CD4-positive, alpha-beta memory T cell (primary cell): ENCODE measurements at places on chromosomes 3 and 15.

DNA sequence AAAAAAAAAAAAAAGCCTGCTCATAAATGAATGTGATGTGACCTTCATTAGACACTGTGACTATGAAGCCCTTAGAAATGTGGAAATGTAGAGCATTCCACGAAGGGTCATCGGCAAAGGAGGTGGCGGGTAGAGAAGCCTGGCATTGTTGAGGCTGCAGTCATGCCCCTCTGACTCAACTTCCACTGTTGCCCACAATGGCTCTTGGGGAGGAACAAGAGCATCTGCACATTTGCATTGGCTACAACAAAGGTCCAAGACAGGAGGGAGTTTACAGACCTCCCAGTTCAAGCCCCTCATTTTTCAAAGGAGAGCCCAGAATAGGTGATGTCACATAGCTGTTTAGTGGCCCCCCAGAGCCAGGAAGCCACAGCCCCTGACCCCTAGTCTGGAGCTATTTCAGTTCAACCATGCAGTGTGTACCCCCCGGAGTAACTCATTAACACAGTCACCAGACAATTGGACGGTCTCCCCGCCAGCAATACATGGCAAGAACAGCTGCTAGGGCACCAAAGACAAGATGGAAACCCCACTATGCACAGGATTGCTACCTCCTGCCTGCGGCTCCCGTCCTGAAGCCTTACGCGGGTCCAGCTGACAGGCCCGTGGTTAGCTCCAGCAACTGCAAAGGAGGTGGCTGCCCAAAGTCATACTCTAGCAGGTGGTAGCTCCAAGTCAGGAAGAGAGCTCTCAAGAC lies 56.2 kb downstream of the SH3BP5 start:
- DNase-seq = no peak

- no peak for DNase-seq
Observed at GRCh38 chr3:123540285-123540684, 44.6 kb downstream of the HACD2 start.

GRCh38 chr3:38255627-38256026 lies 10.0 kb upstream of the SLC22A13 start:
- DNase-seq = no peak

GRCh38 chr15:89003865-89004725 lies 84.2 kb upstream of the ABHD2 start:
- no peak for DNase-seq

- no peak for DNase-seq
Observed at GRCh38 chr3:46615050-46615775, 2.9 kb downstream of the FAM240A start.

DNA sequence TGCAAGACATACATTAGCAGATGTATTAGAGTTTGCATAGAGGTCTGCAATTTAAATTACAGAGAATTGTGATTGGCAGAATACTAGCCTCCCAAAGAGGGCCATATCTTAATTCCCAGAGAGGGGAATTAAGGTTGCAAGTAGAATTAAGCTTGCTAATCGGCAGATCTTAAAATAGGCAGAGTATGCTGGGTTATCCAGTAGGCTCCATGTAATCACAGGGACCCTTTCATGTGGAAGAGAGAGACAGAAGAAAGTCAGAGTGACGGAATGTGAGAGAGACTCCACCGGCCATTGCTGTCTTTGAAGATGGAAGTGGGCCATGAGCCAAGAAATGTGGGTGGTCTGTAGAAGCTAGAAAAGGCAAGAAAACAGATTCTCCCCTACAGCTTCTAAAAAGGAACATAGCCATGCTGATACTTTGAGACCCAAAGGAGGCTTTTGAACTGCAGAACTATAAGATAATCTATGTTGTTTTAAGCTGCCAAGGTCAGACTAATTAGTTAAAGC lies 38.8 kb downstream of the IMPG2 start:
- no peak for DNase-seq

DNA sequence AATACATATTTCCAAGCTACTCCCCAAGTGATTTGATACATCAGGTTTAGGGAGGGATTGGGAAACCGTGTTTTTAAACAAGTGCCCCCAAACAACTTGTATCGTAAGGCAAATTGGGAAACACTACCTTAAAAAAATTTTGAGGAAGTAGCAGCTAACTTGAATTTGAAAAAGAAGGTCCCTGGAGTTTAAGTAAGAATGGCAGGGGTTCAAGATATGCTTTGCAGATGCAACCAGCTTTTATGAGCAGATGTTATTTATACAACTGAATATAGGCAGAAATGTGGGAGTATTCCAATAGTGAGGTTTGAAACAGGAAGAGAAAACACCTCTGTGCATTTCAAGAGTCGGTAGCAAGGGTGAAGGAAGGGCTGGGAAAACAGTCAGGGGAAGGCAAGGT lies 139.6 kb downstream of the IL20RB start:
- DNase-seq = no peak

DNA sequence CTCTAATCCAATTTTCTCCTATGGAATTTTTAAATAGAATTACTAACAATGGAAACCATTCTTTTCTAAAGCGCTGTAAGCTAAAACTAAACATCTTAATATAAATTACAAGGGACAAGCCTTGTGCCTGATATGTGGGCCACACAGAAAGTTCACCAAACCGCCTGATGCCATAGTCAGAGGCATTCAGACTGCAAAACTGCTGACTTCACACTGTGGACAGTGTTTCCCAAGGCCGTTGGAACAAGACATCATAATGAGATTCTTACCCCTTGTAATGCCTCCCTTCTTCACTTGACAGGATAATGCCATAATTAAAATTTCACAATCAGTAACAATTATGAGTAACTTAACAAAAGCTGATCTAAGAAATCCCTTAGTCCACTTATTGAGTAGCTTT lies 14.9 kb downstream of the SH3GL3 start:
- no peak for DNase-seq

DNA sequence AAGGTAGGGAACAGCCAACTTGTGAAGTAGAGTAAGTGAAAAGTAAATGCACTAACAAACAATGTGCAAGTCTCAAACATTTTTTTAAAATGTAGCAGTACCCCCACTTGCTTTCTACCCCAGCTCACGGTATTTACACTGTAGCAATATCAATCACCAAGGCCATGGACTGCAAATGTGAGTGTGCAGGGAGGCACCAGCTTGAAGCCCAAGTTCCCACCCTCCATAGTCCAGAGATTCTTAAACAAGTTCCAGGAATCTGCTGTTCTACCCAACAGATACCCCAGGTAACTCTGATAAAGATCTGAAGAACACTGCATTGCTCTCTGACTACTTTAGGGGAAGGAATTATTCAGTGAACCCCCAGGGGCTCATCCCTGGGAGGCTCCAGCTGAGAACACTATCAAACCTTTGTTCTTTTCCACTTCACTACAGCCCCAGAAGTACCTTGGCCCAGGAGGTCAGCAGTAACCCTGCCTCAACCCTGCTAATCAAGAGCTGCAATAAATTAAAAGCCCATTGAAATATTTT lies 86.1 kb downstream of the FOXP1 start:
- DNase-seq = no peak

DNA sequence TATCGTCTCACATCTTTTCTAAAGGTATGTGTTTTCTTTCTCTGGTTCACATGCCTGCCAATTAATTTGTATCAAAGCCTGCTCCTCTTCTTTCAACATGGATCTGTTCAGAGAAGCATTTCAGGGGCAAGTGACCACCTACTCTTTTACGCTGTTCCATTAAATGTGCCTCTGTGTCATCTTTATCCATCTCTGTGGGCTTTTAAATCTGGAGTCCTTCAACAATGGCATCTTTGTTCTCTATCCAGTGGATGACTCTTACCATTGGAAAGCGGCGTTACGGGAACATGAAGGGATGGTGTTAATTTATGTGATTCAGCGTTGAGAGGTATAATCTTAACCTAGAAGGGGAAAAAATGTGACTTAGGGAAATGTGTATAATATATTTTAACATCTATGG lies 92.7 kb upstream of the CFAP20DC start:
- no peak for DNase-seq

DNA sequence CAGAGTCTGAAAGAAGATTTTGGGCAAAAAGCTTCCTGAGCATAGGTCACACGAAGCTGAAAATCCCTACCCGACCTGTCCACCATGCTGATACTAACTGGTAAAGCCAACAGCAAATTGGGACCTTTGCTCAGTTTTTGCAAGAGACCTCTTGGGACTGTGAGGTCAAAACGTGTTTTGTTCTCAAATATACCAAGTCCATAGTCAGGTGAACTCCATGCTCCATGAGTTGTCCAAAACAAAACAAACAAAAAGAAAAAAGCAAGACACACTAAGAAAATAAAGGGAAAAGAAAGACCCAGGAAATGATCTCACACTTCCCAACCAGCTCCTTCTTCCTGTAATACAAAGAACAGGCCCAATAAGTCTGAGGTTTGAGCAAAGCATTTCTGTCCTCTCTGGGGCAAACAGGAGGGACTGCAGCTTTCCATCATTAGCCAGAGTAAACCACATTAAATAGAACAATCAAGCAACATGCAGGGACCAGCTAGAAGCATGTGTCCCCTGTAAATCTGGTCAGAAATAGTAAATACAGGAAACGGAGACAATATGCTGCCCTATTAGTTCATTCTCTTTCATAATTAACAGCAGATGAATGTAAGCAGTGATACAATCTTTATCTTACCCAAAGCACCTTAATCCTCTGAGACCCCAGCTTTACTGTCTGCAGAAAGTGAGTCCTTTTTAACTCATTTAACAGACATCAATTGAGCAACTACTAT lies 125.0 kb upstream of the LIPC start:
- no peak for DNase-seq
